M059J (cell line): ENCODE measurements at places on chromosomes 2 and 18. TPM values are rescaled to one million over a fixed set of nuclear protein-coding genes. Genes with fewer than 3 reads are reported as not detected.
A peak's percentile ranks its signal among the peaks of the same experiment; 100 is the strongest.

SLC40A1 gene
- 0.39 and 0.76 TPM in 2 replicates for total RNA-seq

DNA sequence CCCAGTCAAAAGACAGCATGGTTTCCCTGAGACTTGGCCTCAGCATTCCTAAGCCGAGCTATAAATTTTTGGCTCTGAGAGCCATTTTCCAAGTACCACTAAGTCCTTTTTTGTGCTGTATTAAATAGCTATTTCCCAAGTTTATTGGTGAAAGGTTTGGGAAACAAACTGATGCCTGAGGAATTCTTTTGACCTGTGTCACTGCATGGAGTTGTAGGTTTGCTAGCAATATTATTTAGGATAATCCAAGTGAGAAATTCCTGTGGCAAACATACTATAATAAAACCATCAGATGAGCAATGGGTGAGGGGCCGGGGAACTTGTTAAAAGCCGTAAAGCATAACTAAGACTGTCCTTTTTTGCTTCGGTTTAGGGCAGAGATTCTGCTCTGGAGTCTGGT lies 28.4 kb downstream of the ARHGAP28 start:
- peak; percentile 32 for DNase-seq

COL5A2 gene
- total RNA-seq: 131 and 221 TPM in 2 replicates

CABLES1 gene
- total RNA-seq: 5.0 and 9.0 TPM in 2 replicates

- DNase-seq: no peak
These were observed 221.0 kb downstream of the NOL4 start for GRCh38 chr18:34003687-34004086.

ADRA2B gene
- not detected in 2 replicates for total RNA-seq

DNA sequence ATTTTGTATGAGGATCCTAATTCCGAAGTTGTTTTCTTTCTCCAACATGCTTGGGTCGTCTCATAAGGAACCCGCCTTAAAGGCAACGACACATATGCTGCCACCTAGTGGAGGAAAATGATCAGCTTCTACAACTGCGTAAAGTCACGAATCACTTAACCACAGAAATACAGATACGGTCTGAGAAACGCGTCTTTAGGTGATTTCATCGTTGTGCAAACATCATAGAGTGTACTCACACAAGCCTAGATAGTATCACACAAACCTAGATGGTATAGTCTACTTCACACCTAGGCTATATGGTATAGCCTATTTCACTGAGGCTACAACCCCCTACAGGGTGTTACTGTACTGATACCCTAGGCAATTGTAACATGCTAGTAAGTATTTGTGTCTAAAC lies 13.1 kb downstream of the GNLY start:
- DNase-seq: peak; percentile 80

- DNase-seq: no peak
These were observed 10.7 kb upstream of the GYPC start for GRCh38 chr2:126645211-126645618.

UGT1A4 gene
- not detected in 2 replicates for total RNA-seq
